Activated T-cell treated with anti-CD3 and anti-CD28 coated beads for 24 hours (primary cell): ENCODE measurements at places on chromosomes 7 and 10.

DNA sequence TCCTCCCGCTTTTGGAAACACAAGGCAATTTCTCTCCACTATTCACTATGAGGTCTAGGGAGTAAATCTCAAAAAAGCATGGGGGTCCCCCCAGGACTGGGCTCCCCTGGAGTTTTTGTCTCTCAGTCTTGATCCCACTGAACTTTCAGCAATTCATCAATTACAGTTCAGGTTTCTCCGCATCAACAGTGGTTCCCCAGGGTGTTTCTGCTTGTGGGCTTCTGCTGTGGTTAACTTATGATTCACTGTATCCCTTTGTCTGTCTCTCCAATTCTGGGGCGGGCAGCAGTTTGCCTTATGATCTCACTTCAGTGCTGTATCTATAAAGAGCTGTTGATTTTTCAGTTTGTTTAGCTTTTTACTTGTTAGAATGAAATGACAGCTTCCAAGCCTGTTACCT lies 142.6 kb upstream of the CDC14C start:
- no peak for DNase-seq

GRCh38 chr7:116955340-116955739 lies 2.0 kb downstream of the ST7 start:
- DNase-seq = no peak

DNA sequence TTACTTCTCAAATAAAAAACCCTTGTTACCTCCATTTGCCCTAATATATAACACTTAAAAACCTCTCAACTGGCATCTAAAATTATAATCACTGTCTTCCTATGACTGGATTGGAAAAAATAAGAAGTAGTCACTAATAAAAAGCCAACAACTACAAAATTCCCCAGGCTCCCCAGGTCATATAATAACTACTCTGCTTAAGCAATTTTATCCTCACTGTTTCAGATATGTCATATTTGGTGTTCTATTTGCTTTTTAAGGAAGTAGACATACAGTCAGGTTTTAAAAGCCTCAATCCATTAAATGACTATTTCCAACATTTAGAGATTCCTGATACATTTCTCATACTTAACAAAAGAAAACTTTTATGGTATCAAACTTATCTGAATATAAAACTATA lies 2.4 kb downstream of the H2AZ2 start:
- DNase-seq = no peak

GRCh38 chr10:828191-828590 lies 103.3 kb downstream of the LARP4B start:
- DNase-seq = no peak

GRCh38 chr7:24732646-24733413 lies 24.4 kb downstream of the GSDME start:
- no peak for DNase-seq
